ENCODE measurements at places on chromosomes 12 and 14.

GRCh38 chr12:57239587-57240065, 10.1 kb downstream of the SHMT2 start:
- no peak for DNase-seq

- no peak for DNase-seq
Measured at GRCh38 chr14:100618763-100619320, 31.6 kb upstream of the BEGAIN start.

GRCh38 chr14:61308198-61308597, 13.2 kb upstream of the PRKCH start:
- no peak for DNase-seq

DNA sequence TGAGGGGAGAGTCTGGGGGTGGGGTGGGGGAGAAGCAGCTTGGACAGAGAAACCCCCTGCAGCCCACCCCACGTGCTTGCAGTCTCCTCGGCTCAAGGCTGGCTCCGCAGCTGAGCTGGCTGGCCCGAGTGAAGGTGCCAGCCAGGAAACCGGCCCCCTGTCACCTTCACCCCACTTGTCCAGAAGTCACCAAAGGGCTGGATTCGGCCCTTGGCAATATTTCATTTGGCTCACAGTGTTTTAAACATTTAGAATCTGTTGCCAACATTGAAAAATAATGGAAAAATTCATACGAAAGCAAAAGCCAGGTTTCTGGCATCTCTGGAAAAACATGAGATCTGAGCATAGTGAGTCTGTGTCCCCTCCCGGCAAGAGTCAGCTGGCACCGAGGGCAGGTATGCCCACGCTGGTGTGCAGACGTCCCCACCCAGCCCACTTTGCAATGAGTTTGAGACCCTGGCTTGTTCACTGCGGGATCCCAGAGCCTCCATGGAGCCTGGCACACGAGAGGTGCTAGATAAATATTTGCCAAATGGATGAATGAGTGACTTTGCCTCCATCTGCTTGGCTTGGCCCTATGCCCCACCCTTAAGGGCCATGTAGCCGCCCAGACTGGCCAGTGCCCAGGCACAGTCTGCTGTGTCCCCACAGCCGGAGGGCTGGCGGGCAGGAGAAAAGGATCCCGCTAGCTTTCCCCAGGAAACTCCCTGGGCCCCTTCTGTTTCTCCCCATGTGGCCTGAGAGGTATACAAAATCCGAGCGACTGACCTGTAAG, 18.2 kb downstream of the MSI1 start:
- DNase-seq = no peak

DNA sequence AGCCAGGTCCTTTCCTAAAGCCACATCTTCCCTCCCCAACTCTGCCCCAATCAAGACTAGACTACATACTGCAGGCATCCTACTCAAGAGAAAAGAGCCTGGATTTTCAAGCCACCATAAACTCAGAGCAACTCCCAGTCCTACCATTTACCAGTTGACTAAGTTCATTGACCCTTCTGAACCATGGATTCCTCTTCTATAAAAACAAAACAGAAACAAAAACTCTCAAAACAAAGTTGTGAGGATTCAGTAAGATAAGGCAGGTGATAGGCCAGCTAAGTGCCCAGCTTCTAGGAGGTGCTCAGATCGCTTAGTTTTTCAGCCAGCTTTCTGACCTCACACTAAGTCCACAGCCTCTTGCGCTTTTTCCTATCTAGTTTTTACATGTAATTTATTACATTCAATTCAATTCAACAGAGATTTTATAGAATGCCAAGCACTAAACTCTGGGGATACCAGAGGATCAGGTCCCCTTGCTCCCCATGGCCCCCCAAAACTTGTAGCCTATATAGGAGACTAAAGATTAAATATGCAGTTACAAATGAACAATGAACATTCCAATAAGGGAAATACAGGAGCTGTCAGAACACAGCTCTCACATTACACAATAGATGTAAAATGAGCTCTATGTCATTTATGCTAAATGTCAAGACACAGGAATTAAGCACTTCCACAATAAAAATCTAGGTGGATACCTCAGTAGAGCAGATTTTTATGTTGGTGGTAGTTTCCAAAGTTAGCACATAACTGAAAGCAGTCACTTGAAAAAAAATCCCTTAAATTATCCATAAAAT, 104.5 kb upstream of the EGLN3 start:
- no peak for DNase-seq

GRCh38 chr12:81949841-81950308, 190.7 kb upstream of the PPFIA2 start:
- DNase-seq = no peak

DNA sequence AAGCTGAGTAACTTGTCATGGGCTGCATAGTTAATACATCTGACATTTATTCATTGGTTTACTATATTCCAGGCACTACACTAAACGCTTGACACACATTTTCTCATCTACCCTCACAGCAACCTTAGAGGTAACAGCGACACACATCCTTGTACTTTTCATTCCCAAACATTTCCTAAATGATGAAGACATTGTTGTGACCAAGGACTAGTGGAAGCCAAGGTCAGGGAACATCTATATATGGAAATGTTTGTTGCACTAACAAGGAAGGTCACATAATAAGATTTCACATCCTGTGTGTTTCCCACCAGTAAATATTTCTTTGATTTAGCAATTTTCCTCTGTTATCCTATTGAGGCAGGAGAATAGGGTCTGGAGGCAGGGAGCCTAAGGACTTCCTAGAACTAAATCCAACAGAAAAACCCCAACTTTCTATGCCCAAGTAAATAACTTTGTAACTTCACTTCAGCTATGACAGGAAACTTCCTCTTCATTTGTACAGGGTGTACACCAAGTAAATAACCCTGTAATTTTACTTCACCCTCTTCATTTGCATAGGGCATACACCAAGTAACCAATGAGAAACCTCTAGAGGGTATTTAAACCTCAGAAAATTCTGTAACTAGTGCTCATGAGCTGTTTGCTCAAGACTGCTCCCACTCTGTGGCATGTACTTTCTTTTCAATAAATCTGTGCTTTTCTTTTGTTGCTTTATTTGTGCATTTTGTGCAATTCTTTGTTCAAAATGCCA, 48.4 kb downstream of the ZNF641 start:
- DNase-seq = no peak

- no peak for DNase-seq
Measured at GRCh38 chr12:95851606-95852005, 7.1 kb upstream of the SNRPF start.

GRCh38 chr14:65356327-65356836, 56.1 kb upstream of the FUT8 start:
- DNase-seq = peak; percentile 23

DNA sequence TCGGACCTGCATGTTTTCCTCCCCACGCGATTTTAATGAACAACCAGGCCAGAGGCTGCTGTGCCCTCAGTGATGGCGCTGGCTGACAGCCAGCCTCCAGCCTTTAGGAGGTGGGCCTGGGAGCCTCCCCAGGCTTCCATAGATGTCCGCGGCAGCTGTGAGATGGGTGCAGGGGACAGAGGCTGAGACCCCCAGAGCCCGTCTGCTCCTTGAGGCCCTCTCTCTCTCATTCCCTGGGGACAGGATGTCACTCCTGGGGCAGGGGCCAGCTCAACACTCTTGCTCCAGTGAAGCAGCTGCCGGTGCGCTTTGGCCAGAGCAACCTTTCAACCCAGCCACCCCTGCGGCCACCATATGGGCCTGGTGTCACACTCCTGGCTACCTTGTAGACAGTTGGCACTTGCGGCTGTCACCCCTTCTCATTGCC, 24.8 kb downstream of the MVK start:
- no peak for DNase-seq

DNA sequence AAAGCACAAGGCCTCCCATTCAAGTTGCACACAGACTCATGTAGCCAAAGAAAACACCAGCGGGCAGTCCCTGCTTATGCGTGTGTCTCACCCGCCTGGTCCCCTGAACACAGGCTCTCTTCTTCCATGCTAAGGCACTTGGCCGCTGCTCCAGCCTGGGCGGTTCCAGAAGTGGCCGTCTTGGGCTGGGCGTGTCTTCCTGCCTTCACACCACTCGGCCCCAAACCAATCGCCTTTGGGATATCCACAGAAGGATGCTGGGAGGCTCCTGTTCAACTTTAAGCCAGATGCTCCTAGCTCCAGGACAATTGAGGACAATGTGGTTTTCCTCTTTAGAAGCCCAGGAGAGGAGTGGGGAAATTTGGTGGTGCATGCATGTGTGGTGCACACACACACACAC, 2.2 kb downstream of the SCARB1 start:
- DNase-seq = no peak

DNA sequence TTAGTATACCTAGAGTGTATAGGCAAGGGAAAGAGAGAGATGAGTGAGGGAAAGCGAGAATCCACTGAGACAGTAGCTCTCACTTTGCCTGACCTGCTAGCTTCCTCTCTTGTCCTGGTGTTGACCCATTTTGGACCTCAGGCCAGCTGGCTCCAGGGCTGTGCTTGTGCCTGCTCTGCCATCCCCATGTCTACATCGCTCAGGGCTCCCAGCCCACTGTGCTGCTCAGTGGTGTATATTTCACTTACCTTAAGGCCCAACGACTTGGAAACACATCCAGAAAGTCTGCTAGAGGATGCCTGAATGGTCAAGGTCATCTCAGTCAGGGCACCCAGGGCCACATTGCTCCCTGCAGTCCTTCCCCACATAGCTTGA, 964 bp upstream of the SERPINA4 start:
- DNase-seq = no peak

- no peak for DNase-seq
Measured at GRCh38 chr14:89617481-89618329, 200.7 kb upstream of the FOXN3 start.

DNA sequence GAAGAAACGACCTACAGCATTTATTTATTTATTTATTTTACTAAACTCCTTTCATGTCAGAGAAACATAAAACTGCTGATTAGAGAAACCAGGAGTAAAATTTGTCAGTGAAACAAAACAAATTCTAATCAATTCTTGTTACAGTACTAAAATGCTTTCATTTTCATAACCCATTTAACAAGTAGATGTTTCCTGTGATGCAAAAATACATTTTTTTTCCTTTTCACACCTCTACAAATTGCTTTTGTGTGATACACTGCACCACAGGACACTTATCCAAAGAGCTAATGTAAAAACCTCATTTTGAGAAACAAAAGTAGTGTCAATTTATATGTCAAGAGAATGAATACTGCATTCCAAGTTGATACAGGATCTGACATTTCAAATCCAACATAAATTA, 155.1 kb downstream of the SYT1 start:
- DNase-seq = no peak

- no peak for DNase-seq
Measured at GRCh38 chr12:2064071-2064507, 11.3 kb downstream of the CACNA1C start.

- no peak for DNase-seq
Measured at GRCh38 chr12:42582050-42582449, 7.5 kb downstream of the PRICKLE1 start.

GRCh38 chr14:85437148-85437547, 92.8 kb upstream of the FLRT2 start:
- DNase-seq = no peak

GRCh38 chr14:22412926-22413411, 176.1 kb downstream of the DAD1 start:
- DNase-seq = no peak

- DNase-seq = no peak
Measured at GRCh38 chr12:51838762-51839161, 9.8 kb downstream of the FIGNL2 start.

DNA sequence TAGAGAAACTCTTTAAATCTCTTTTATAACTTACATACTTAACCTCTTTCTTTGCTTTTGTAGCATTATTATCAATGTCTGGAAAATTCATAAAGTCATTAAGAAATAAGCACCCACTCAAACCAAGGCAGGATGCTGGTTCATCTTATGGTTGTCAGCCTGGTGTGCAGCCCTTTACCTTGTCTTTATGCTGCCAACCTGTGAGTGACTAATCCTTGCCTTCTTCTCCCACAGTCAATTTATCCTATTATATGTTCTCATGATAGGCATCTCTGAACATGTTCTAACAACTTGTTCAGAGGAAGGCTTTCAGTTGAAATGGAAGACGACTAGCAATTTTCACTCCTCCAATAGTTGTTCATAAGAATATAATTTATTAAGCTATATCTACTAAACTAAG, 186.9 kb upstream of the CAND1 start:
- DNase-seq = no peak

GRCh38 chr14:25431211-25432076, 381.5 kb upstream of the STXBP6 start:
- no peak for DNase-seq

- no peak for DNase-seq
Measured at GRCh38 chr12:18798535-18799361, 60.8 kb downstream of the CAPZA3 start.

DNA sequence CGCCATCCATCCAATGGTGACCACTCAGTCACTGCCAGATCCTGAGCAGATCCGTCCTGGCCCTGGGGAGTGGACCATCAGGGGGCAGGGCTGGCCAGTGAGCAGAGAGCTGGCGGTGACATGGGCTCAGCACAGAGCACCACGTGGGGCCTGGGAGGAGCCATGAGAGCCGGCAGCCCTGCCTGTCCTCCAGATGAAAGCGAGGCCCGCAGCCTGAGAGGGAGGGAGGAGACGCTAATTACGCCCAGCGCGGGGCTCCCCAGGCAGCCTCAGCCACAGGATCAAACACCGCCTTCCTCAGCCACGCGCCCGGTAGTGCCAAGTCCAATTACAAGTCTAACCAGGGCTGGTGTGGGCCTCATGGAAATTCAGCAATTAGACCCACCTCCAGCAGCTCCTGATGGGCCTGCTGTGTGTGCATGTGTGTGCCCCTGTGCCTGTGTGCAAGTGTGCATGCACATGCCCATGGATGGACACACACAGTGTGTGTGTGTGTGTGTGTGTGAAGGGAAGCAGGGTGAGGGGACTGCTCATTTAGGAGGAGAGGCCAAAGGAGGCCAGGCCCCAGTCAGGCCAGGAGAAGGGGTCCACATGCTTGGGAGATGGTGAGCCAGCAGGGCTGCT, 68.0 kb downstream of the KIF26A start:
- DNase-seq = no peak

GRCh38 chr14:60277605-60278190, 28.7 kb downstream of the PPM1A start:
- DNase-seq = no peak

GRCh38 chr12:25828188-25828587, 130.3 kb upstream of the RASSF8 start:
- no peak for DNase-seq

DNA sequence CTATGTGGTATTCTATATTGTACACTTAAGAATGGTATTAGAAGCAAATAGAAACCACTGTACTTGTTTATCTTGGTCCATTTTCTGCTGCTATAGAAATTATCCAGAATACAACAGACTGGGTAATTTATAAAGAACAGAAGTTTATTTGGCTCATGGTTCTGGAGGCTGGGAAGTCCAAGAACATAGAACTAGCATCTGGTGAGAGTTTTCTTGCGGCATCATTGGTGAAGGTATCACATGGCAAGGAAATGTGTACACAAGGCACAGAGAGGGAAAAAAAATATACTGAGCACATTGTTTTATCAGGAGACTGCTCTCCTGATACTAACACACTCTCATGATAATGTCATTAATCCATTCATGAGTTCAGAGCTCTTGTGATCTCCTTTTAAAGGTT, 130.3 kb upstream of the STXBP6 start:
- DNase-seq = no peak

- no peak for DNase-seq
Measured at GRCh38 chr14:69500736-69501135, 16.2 kb downstream of the PLEKHD1 start.

- DNase-seq = no peak
Measured at GRCh38 chr14:104216457-104216856, 78.1 kb downstream of the KIF26A start.

- no peak for DNase-seq
Measured at GRCh38 chr12:109716512-109717389, 3.1 kb downstream of the FAM222A start.

Measured in stimulated activated CD4-positive, alpha-beta T cell treated with anti-CD3 and anti-CD28 coated beads, Interleukin-12 subunit alpha, Interleukin-12 subunit beta, amount 100 ng/mL, for 48 hours (primary cell).